Ureter (tissue), 1 donor: ENCODE measurements at places on chromosomes 2 and 18.

GRCh38 chr2:70240599-70240998 lies 7.8 kb downstream of the TIA1 start:
- no peak for DNase-seq

- no peak for DNase-seq
Measured at GRCh38 chr2:184004289-184004947, 593.9 kb upstream of the ZNF804A start.

DNA sequence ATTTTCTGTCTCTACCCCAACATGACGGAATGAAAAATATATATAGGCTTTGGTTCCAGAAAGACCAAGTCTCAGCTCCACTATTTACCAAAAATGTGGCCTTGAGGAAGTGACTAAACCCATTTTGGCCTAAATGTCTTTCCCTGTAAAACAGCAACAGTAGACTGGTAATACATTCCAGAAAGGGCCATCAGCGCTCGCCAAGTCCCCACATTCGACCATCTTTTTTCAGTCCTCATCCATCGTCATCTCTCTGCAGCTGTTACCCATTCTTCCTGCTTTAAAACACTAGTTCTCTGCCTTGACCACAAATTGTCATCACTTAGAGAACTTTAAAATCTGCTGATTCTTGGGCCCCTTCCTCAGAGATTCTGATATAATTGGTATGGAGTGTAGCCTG lies 183.8 kb upstream of the CTAGE1 start:
- no peak for DNase-seq

- DNase-seq = no peak
Measured at GRCh38 chr2:171702781-171703556, 15.7 kb downstream of the DYNC1I2 start.

DNA sequence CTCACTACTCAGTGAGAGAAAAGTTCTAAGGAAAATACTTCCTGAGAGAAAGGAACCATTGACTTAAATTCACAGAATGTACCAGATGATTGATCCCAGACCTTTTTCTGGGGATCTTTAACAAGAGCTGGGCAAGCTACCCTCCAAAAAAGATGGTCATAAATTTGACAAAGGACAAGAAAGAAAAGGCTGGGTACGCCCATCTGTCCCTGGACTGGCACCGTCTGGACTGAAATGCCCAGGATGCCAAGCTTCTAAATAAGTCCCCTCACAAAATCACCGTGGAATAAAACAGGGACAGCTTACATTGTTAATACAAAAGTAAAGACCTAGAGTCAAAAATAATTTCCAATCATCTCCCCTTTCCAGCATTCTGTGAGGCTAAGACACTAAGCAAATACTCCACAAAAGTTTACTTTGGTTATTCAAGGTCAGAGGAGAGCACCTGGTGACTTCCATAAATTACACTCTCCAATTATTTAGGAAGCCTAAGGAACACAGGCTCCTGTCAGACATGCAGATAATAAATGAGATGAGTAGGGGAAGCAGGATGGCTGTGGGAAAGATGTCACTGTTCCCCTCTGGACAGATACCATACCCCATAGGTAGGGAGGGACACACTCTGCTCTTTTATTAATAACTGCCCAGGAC lies 69.9 kb downstream of the UXS1 start:
- no peak for DNase-seq

- DNase-seq = no peak
Measured at GRCh38 chr2:234945339-234945873, 6.4 kb upstream of the SH3BP4 start.

GRCh38 chr2:1625281-1626001 lies 118.9 kb downstream of the PXDN start:
- DNase-seq = no peak

DNA sequence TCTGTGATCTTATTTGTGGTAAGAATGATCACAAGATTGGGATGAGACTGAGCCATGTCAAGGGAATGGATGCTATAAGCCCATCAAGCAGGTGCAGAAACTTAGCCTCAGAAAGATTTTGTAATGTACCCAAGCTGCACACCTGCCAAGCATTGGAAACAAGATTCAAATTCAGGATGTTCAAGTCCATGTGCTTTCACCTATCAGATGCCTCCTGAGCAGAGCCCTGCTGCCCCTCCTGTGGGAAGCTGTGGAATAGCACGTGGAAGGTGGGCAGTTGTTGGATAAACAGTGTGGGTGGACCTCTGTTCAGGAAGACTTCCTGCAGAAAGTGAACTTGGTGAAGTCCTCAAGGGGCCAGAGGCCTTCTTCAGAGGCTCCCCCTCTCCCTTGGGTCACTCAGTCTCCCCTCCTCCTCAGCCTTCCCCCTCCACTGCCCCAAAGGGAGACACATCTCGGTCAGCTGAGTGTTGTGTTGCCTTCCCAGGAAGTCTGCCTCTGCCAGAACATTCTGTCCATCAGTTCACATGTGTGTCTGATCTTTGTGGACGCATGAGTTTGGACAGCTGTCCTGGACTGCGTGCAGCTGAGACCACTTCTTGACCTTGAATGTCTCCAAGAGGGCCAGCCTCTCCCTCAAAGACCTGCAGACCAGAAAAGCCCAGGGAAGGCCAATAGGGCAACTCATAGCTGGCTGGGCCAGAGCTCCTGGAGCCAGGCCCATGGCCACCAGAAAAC lies 186.1 kb downstream of the INHBB start:
- DNase-seq = no peak

- no peak for DNase-seq
Measured at GRCh38 chr18:76963936-76964335, 141.6 kb downstream of the ZNF236 start.

DNA sequence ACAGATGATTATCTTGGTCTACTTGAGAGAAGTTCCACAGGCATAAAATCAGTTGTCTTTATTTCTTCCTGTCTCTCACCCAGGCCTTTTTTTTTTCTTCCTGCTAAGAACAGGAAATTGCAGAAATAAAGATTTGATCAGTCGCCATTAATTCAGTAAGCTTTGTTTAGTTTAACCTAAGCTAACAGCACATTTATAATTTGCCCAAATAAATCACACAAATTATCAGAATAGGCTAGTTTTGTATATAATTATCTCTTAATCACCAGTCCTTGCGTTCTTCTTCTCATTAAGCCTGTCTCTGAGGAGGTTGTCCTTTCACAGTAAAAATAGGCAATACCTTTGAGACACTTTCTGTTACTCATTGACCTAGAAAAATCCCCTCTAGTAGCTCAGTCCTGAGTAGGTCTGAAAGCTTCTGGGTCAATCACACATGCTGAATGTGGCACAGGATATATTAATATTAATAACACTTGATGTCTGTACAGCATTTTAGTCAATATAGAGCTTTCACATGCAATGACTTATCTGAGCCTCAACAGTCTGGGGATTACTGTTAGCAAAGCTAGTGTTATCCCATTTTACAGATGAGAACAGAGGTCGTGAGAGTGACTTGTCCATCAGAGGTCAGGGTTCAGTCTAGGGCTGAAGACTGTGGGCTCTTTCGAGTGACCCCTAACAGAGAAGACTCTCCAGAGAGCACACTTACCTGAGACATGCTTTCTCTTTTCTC lies 11.2 kb upstream of the STK17B start:
- no peak for DNase-seq

DNA sequence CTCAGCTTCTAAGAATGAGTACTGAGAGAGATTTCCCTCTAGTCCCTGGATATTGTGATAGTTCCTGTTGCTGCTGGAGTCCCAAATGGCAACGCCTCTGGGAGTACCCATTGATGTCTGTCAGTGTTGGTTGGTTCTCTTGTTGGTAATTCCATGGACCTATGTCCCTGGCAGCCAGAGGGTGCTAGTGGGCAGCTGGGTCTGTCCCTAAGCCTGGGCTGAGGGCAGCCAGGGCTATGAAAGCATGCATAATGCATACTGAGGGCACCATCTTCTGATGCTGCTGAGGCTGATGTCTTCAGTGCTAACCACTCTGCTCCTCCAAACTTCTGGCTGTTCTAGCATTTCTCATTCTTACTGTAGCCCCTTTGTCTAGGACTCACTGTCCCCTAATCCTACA lies 35.9 kb downstream of the NABP1 start:
- no peak for DNase-seq

DNA sequence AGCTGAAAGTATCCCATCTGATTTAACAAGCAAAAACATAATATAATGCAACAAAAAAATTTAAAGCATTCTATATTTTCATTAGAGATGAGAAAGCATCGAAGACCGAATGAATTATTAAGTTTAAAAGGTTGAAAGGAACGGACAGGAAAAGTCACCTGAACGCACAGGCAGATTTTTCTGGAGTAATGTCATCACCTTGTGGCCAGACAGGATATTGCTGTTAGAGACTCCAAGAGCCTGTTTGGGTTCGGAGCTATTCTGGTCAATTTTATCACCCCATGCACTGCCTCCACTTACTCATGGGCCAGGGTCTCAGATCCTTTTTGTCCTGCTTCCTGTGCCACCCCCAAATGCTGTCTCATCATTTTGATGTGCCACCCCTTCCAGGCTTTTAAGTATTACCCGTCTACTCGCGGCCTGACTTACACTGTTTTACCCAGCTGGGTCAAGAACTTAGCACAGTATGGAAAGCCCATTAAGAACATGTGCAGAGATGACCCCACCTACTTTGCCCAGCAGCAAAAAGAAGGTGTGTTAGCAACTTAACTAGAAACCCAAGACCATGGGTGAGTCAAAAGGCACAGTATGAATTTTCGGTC lies 27.3 kb downstream of the GKN2 start:
- DNase-seq = peak; percentile 62

GRCh38 chr2:185477452-185477851 lies 261.2 kb upstream of the FSIP2 start:
- DNase-seq = no peak

- DNase-seq = peak; percentile 53
Measured at GRCh38 chr18:51668101-51668500, 470.6 kb upstream of the MEX3C start.

GRCh38 chr2:68961380-68961779 lies 8.7 kb upstream of the GKN2 start:
- no peak for DNase-seq

DNA sequence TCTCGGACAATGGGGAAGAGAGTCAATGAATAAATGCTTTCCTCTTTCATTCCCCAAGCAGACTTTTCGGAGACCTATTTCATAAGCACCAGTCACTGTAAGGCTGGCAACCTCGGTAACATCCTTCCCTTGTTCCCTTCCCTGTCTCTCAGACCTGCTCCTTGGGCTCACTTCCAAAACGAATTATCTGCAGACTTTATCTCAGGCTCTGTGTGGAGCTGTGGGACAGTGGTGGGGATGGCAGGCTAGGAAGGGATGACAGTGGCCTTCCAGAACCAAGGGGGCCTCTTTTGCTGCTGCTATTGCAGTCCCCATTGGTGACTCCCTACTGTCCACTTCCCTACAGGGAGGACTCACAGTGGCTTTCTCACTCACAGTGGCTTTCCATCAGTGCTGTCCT lies 185.6 kb upstream of the MEX3C start:
- no peak for DNase-seq

- no peak for DNase-seq
Measured at GRCh38 chr18:56715121-56715520, 64.0 kb downstream of the WDR7 start.

GRCh38 chr18:31398191-31398590 lies 21.6 kb downstream of the DSG4 start:
- no peak for DNase-seq

GRCh38 chr2:204495381-204495780 lies 49.9 kb upstream of the PARD3B start:
- DNase-seq = no peak

- no peak for DNase-seq
Measured at GRCh38 chr2:72576861-72577260, 249.0 kb downstream of the EXOC6B start.

GRCh38 chr2:193783681-193784080 lies 1588.9 kb upstream of the TMEFF2 start:
- no peak for DNase-seq

GRCh38 chr2:2098458-2099167 lies 232.5 kb downstream of the MYT1L start:
- no peak for DNase-seq

- no peak for DNase-seq
Measured at GRCh38 chr2:202425036-202425435, 48.9 kb downstream of the BMPR2 start.

DNA sequence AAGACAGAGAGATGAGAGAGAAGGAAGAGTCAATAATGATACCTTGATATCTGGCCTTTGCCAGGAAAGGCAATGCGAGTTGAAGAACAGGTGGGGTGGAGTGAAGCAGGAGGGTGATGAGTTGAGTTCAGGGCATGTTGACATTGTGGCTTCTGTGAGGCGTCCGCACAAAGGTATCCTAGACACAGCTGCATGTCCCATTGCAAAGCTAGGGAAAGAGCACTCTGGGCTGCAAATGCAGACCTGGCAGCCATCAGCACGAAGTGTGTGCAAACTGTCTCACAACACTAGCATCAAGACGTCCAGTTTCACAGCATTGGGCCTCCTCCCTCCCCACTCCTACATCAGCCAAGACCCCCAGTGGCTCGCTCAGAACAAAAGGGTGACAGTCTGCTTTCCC lies 36.1 kb downstream of the TEX51 start:
- DNase-seq = no peak

DNA sequence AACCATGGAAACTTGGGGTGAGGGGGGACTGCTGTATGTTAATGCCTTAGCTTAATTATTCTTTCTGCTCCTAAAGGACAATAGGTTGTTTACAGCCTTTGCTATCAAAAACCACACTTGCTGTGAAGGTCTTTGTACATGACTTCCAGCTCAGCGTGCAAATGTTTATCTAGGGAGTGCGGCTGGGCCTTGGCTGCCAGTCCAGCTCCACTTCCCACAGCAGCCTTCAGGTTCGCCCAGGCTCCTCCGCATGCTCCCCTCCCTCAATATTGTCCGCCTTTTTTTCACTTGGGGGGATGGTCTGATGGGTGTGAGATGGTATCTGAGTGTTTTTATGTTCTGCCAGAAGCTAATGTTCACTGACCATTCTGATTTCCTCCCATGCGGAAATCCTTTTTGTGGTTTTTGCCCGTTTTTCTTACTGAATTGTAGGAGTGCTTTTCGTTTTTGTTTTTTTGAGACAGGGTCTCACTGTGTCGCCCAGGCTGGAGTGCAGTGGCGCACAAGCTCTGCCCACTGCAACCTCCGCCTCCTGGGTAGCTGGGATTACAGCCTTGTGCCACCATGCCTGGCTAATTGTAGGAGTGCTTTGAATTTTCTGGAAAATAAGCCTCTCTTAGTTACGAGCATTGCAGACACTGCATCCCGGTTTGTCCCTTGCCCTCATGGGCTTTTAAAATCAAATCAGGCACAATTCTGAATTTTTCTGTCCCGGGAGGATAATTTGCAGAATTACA lies 28.8 kb downstream of the SH3BP4 start:
- DNase-seq = no peak

DNA sequence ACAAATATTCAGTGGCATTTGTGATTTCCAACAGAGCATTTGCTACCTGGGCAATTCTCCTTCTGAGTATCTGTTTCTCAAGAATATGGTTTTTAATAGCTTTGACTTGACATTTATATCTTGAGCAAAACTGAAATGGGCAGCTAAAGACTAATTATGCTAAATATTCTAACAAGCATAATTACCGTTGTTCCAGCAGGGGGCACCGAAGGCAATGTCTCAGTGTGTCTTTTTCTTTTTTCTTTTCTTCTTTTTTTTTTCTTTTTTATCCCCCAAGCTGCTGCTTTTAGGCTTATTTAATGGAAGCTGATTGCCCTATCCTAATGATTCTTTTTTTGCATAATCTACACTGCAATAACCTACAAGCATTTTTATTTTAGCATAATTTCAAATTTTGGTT lies 138.9 kb upstream of the NABP1 start:
- DNase-seq = no peak
